ENCODE measurements at places on chromosomes 11 and 22.

GRCh38 chr11:119617340-119617713 lies 111.7 kb downstream of the NECTIN1 start:
- DNase-seq, result no peak

GRCh38 chr11:128627666-128628324 lies 40.4 kb upstream of the ETS1 start:
- DNase-seq, result no peak

- no peak for DNase-seq
Observed at GRCh38 chr22:42617155-42617983, 2.7 kb upstream of the POLDIP3 start.

GRCh38 chr11:130827451-130828377 lies 88.6 kb downstream of the SNX19 start:
- no peak for DNase-seq

DNA sequence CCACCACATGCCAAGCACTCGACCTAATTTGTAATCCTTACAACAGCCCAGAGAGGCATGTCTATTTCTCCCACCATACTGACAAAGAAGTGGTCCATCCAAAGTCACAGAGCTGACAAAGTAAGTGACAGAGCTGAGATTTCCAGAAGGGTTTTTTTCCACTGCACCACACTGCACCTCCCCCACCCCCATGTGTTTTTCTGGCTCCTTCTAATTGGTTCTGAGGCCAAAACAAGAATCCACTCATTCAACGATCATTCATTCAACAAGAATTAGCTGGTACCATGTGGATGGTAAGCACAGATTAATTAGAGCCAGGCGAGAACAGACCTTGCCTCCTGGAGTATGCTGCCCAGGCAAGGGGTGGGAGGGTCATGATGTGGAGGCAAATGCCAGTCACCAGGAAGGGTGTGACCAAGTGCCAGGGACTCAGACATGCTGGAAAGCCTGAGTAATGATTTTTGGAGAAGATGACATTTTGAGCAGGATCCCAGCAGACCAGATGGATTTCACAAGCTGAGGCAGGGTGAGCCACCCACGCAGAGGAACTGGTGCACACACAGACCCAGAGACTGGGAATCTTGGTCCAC lies 14.9 kb upstream of the PRG2 start:
- no peak for DNase-seq

DNA sequence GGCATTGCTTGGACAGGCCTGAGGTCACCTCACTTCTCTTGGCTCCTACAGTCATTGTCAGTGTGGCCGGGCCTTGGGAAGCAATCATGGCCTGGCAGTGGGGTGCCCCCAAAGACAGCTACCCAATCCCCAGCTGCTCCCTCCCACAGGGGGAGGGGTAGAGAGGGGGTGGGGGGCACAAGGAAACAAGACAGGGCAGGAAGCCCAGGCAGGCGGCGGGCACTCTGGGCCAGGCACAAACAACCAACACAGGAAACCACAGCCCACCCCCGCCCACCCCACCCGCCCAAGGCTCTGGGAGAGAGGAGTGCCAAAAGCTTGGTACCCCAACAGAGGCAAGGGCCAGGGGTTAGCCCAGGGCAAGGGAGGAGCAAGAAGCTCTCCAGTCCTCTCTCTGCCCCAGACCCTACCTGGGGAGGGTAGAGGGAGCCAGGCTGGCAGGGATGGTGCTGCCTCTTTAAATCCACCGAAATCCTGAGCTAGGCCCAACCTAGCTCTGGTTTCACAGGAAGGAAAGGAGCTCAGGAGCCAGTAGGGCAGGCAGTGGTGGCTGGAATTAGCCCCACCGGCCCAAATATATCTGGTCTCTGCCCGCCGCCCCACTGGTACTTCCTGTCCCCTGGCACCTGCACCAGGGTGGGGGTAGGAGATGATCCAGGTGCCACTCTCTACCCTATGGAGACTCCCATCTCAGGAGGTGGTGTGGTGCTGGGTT lies 12.2 kb downstream of the BCL9L start:
- no peak for DNase-seq

GRCh38 chr11:62012451-62012831 lies 45.0 kb upstream of the FTH1 start:
- no peak for DNase-seq

DNA sequence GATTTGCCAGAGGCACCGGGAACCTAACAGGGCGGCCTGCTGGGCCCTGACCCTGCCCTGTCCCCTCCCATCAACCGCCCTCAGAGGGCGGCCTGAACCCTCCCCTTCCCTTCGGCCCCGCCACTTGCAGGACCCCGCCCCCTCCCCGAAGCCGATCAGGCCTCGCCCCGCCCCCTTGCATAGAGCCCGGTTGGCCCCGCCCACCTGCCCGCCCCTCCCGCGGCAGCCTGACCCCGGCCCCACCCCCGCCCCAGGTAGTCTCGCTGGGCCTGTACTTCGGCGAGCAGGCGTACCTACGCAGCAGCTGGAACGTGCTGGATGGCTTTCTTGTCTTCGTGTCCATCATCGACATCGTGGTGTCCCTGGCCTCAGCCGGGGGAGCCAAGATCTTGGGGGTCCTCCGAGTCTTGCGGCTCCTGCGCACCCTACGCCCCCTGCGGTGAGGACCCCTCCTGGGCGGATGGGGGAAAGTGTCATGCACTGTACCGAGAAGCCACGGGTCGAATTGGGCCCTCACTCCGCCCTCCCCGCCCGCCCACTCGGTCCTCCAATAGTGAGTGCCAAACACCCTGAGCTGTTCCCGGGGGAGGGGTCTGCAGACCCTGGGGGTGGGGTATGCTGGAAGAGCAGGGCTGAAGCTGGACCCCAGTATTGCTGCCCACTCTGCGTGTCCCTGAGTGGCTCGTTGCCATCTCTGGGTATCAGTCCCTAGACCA lies 94.1 kb downstream of the CACNA1I start:
- DNase-seq, result peak; percentile 38

GRCh38 chr22:43154887-43155536 lies 3.7 kb downstream of the TSPO start:
- DNase-seq, result no peak

- no peak for DNase-seq
Observed at GRCh38 chr11:70072461-70072860, 5.7 kb upstream of the ANO1 start.

- DNase-seq, result no peak
Observed at GRCh38 chr11:22459048-22459447, 120.9 kb downstream of the SLC17A6 start.

- DNase-seq, result no peak
Observed at GRCh38 chr22:50603511-50604255, 3.1 kb downstream of the MAPK8IP2 start.

- no peak for DNase-seq
Observed at GRCh38 chr11:87224486-87224885, 186.8 kb downstream of the TMEM135 start.

GRCh38 chr22:49119551-49119952 lies 708.1 kb downstream of the BRD1 start:
- no peak for DNase-seq

DNA sequence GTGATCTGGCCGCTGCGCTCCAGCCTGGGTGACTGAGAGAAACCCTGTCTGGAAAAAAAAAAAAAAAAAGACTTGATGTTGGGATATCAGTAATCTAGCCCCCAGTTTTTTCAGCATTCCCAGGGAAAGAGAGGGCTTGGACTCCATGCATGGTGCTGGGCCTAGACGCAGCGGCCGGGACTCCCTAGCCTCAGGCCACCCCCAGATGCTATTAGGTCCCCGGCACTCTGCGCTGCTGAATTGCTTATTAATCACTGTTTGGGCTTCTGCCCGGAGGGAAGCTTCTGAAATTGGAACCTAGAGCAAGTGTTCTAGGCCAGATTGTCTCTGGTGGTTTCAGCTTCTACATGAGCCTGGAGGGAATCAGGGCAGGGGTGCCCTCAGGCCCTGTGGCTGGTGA lies 39.0 kb downstream of the SLCO2B1 start:
- DNase-seq, result no peak

- no peak for DNase-seq
Observed at GRCh38 chr11:13010749-13011465, 1.8 kb downstream of the RASSF10 start.

GRCh38 chr11:43738600-43739409 lies 58.3 kb downstream of the HSD17B12 start:
- DNase-seq, result no peak

- DNase-seq, result peak; percentile 75
Observed at GRCh38 chr11:67071420-67072284, 15.0 kb downstream of the RHOD start.

DNA sequence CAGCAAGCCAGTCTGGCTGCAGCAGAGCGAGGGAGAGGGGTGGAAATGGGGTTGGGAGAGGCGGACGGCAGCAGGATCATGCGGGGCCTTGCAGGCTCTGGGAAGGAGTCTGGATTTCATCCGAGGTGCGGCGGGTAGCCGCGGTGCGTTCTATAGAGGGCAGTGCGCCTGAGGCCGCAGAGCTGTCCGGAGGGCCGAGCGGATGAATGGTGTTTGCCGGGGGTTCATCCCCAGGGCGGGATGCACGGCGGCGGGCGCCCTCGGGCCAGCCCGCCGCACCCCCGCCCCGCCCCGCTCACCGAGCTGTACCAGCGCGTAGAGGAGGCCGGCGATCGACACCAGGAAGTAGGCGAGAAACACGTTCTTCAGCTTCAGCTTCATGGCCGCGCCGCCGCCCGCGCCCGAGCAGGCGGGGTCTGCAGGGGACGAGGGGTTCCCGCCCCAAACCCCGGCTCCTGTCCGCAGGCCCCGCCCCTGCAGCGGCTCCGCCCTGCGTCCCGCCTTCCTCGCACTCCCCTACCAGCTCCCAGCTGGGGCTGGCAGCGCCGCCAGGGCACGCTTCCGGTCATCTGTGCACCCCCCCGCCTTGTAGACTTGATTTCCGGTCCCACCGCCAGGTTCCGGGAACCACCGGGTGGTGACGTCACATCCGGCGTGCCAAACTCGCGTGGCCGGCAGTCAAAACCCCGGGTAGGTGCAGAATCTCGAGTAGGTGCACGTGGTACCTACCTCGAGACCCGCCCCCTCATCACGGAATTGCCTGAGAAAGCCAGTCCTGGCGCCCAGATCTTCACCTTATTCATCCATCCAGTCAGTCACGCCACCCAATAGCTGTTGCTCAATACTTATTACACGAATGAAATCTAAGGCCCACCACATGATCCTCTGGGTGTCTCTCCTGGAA lies at the start of gene B3GAT3:
Gene B3GAT3 (minus strand): TSS at position 420 of the 904 bp plus-strand sequence. CDS start 39 bp downstream, at position 381.
- peak; percentile 93 for DNase-seq

- no peak for DNase-seq
Observed at GRCh38 chr11:114052160-114052559, 7.4 kb upstream of the ZBTB16 start.

DNA sequence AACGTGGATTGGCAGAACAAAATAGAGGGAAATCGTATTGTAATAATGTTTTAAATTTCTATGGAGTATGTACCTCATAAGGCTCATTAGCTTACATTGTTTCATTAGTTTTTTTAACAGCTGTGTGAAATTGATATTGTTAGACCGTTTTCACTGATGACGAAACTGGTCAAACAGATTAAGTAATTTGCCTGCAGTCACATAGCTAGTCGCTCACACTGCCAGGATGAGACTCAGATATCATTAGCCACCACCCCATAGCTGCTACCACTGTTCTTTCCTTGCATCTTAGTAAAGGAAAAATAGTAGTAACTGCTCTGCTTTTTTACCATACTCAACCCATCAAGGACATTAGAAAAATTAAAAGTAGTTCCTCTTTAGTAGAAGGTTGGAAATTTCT lies 64.0 kb downstream of the DKK3 start:
- DNase-seq, result no peak

GRCh38 chr11:2566223-2567025 lies 121.6 kb downstream of the KCNQ1 start:
- DNase-seq, result peak; percentile 8

DNA sequence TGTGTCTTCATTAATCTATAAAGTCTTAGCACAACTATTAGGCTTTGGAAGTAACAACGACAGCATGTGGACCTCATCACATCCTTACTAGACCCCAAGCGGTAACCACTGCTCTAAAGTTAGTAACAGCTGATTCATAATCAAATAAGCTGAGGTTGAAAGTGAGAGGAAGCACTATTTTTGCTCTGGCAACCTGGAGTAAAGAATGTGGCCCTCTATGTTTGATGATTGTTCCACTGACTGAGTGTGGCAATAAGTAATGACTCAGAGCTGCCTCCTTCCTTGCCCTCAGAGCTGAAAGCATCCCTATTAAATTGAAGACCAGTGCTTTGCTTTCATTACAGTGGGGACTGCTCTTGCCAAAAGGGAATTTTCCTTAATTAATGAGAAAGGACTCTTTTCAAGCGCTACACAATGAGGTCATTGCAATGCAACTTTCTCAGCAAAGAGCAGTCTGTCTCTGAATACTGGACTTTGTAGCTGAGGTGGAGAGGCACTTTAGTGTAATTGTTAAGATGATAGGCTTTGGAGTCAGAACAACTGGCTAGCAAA lies 906.1 kb upstream of the RAG2 start:
- DNase-seq, result no peak

GRCh38 chr11:11672789-11673188 lies 51.0 kb upstream of the GALNT18 start:
- DNase-seq, result no peak

DNA sequence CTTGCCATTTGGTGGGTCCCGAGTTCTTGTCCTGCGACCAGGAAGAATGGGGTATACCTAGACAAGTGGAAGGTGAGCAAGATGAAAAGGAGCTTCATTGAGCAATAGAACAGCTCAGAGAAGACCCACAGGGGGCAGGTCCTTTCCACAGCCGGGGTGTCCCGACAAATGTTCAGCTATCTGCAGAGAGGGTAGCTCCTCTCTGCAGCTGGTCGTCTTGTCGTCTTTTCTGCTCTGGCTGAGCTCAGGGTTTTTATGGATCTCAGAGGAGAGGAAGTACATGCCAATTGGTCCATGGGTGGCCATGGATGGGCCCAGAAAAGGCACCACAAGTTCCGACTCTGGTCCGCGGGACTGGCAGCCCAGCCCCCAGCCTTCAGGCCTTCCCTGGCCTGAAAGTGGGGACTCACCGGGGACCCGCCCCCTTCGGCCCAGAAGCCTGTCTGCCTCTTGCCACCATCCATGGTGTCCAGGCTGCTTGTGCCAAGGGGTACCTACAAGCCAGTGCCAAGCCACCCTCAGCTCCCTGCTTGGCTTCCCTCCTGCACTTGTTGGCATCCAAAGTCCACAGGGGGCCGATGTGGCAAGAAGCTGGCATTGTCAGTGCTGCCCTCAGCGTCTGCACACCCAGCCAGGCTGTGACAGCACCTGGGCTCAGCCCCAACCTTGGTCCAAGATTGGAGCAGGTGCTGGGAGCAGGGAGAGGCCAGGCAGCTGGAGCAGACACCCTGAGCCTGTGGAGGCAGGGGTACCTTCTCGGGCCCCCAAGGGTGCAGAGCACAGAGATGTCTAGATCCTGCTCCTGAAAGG lies 438.9 kb downstream of the TBC1D22A start:
- DNase-seq, result no peak

DNA sequence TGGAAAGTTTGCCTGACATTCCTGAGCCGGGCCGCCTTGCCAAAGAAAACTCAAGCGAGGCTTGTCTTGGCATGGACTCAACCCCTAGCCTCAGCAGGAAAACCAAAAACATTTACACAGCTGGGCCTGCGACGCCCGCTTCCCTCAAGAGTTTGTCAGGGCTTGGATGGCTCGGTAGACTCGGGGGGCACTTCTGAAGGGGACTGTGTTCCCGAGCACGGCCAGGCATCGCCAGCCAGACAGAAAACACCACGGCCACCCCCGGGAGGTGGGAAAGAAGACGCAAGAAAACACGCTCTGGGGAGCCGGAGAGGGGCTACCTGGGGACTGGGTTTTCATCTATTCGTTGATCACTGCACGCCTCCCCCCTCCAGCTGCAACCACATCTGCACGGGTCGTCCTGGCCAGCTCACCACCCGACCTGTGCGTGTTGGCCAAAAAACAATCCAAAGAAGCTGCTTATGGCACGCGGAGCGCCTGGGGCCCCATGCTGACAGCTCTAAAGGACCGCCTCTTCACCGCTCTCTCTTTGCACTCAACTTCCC lies 380.7 kb downstream of the MN1 start:
- DNase-seq, result no peak

GRCh38 chr22:43783777-43784176 lies 28.3 kb downstream of the EFCAB6 start:
- DNase-seq, result no peak

Data from activated naive CD4-positive, alpha-beta T cell treated with anti-CD3 and anti-CD28 coated beads, Interleukin-2, amount 50 U/mL, for 16 hours (primary cell).